KG1 (cell line): ENCODE measurements at places on chromosomes 6 and 20.

DNA sequence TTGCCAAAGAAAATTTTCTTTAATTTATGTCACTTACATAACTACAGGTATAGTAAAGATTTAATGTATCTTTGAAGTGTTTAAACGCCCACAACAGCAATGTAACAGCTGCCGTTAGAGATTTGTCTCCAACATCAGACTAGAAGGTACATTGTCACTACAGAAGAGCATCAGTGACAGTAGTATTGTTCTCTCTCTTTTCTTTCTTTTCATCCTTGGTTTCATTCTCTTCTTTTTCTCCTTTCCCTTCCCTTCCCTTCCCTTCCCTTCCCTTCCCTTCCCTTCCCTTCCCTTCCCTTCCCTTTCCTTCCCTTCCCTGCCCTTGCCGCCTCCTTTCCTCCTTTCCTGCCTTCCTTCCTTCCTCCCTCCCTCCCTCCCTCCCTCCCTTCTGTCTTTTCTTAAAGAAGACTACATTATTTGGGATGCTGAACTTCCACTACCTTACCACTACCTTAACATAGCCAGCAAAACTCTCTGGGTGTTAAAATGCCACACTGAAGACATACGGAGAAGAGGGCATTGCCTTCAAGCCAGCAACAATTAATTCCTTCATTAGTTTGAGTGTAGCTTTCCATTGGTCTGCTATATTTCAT, 663.9 kb downstream of the DOK5 start:
- DNase-seq, result no peak

- DNase-seq, result no peak
These were observed 25.0 kb downstream of the ANGPT4 start for GRCh38 chr20:891058-891705.

GRCh38 chr20:49583669-49584417, 15.9 kb upstream of the PTGIS start:
- DNase-seq, result no peak

GRCh38 chr6:30481211-30481964, 7.9 kb upstream of the HLA-E start:
- DNase-seq, result no peak

DNA sequence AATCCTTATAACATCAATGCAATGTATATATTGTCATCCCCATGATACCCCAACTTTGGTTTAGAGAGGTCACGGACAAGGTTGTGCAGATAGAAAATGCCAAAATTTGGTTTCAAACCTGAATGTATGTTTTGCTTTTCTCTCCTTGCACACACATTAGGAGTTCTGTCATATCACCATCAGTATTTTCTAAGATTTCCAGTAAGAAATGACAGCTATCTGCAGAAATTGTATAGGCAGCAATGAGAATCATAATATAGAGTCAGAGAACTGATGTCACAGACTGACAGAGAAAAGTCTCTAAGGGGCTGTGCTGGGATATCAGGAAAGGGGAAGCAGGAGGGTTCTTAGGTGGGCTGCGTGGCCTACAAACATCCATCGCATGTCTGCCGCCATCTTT, 140.0 kb downstream of the AKAP7 start:
- DNase-seq, result no peak

DNA sequence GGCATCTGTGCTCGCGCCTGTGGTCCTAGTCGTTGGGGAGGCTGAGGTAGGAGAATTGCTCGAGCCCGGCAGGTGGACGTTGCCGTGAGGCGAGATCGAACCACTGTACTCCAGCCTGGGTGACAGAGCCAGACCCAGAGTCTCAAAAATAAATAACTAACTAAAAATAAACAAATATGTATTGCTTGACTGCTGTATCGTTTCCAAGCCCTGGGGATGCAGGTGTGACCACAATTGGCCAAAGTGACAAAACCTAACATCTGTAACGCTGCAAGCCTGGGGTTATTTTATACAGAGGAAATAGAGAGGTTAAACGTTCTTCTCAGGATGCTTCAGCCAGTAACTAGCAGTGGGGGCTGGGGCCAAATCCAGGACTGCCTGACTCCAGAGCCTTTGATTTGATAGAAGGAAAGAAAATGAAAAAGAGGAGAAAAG, 1.9 kb upstream of the SRSF3 start:
- DNase-seq, result no peak

DNA sequence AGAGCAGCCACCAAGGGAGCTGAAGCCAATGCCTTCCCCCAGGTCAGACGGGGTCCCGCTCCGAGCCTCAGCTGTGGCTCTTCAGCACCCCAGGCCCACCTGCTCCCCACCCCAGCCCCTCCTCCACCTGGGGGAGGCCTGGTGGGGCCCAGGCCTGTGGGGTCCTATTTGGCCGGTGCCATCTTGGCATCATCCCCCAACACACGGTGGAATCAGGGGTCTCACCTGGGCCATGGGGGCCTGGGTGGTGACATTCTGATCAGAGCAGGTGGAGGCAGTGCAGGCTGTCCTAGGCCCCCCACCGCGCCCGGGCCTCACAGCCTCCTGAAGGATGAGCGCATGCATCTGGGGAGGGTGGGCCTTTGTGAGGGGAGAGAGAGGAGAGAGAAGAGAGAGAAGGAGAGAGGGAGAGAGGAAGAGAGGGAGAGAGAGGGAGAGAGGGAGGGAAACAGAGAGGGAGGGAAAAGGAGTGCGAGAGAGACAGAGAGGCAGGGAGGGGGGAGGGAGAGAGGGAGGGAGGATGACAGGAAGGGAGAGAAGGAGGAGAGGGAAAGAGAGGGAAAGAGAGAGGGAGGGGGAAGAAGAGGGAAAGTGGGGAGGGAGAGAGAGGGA, 23.9 kb upstream of the RBBP8NL start:
- no peak for DNase-seq

- no peak for DNase-seq
These were observed 190.0 kb downstream of the UBE3D start for GRCh38 chr6:82875573-82876185.

GRCh38 chr20:40359131-40359912, 329.7 kb downstream of the MAFB start:
- DNase-seq, result no peak

GRCh38 chr6:25617997-25618396, 34.0 kb upstream of the SCGN start:
- DNase-seq, result no peak

DNA sequence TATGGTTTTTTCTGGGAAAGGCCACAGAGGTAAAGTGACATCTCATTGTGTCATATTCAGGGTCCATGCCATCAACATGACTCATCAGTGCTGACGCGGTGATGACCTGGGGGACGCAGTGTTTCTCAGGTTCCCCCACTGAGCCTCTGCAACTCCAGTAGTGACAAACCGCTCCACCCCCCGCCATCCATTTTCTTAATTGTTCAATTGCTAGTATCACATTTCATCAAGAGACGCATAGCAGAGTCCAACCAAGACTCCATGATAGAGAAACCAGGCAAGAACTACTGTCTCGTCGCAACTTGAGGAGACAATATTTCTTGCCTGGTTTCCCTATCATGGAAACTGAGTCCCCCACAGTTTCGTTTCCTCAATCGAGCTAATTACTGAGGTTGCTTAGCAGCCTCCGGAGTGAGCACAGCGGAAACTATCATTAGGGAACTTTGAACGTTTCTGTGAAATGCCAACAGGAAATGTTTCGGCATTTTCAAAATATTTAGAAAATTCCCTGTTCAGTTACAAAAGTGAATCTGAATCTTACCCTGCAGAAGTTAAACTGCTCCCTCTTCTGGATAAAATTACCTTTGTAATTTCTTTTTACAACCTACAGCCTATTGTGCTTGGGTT, 12.2 kb upstream of the SERPINB1 start:
- no peak for DNase-seq

DNA sequence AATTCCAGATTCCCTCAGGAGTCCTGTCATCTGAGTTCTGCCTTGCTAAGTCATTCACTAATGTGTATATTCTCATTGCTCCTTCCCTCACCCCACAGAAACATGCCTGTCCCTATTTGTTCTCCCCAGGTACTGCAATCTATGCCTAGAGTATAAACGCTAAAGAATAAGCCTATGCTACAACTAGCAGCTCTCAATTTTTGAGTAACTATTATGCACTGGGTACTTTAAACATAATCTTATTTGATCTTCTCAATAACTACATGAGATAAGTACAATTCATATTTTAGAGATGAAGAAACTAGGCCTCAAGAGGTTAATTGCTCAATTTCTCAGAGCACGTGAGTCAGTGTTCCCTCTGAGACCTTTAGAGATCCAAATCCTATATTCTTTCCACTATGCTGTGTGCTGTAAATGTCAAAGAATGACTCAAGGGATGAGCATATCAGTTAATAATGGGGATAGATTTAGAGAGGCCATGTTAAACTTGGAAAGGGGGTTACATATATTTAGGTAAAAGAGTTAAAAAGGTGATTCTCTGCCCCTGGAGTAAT, 423.8 kb upstream of the ADGRB3 start:
- no peak for DNase-seq

GRCh38 chr6:34973547-34974248, 84.6 kb downstream of the ANKS1A start:
- no peak for DNase-seq

DNA sequence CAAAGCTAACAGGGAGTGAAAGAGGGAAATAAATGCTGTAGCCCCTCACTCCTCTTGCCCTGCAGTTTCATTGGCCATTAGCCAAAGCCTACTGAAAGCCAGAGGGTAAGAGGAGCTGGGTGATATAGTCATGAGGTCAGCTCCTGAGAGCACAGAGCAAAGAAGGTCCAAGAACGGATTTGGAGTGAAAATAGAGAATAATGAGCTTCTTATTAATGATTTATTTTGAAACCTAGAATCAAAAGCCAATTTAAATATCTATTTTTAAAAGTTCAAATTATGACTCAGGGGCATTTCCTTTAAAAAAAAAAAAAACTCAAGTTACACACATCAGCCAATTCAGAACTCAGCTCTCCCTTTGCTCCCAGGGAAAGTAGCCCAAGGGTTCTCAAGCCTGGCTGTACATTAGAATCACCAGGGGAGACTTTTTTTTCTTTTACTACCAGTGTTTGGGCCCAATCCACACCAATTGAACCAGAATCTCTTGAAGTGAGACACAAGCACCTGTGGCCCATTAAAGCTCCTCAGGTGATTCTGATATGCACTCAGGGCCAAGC, 79.1 kb downstream of the SNAP25 start:
- no peak for DNase-seq

DNA sequence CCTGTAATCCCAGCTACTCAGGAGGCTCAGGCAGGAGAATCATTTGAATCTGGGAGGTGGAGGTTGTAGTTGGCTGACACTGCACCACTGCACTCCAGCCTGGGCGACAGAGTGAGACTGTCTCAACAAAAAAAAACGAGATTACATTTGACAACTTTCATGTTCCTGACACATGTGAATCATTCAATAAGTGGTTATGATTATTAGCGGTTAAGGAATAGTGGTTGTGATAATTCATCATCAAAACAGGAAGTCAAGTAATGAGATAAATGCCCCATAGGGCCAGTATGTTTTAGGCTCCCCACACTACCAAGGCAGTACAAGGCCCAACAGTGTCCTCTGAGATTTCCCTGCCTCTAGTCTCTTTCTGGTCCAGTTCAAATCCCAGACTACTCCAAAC, 2.5 kb downstream of the HDDC2 start:
- no peak for DNase-seq

GRCh38 chr6:53095716-53096115, 30.5 kb downstream of the FBXO9 start:
- no peak for DNase-seq

DNA sequence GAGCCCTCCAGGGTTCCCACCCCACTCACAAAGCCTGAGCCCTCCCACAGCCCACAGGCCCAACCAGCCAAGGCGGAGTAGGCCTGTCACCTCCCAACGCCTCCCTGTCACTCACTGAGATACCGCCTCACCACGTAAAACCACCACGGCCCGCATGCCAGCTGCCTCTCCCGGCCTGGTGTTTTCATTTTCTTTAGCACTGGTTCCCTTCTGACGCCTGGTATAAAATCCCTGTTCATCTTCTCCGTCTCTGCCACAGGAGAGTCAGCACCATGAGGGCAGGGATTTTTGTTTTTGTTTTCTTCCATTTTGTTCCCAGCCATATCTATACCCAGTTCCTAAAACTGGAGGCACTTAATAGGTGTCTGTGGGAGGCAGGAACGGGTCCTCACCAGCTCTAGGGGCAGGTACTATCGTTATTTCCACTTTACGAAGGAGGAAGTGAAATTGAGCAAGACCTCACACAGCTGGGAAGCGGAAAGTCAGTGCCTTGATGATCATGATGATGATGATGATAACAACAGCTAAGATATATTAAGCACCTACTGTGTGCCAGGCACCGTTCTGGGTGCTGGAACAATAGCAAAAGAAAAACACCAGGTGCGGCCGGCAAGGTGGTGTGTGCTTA, 58.6 kb downstream of the SNAI1 start:
- DNase-seq, result no peak

- peak; percentile 5 for DNase-seq
These were observed 31.6 kb upstream of the LAMA4 start for GRCh38 chr6:112286010-112286409.

DNA sequence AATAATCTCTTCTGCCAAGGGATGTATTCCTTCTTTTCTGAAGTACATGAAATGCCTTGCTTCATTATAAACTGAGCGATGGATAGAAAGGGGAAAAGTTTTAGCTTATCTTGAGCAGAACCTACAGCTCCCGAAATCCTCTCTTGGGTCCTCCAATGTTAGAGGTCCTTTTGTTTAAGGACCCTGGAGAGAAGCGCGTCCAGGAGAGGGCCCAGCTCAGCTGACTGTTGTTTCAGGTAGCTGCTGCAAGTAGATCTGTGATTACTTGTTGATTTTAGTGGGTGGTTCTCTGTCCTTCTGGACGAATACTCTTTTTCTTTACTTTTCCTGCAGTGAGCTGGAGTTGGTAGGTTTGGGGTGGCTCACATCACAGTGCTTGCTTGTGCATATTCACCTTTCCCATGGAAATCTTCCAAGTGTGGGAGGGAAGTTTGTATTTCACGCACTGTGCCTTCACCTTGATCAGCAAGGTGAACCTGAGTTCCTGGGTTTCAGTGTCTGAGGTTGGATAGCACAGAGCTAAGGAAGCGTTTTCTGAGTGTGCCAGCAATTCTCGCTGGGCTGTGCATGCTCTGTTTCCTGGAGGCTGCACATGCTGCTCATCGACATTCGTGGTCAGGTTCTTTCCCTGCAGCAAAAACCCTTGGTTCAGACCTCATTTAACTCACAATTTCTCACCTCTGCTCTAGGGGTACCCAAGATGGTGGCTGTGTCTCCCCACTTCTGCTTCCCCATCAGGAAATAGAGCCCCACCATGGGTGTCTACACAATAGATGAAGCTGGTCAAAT, 176.3 kb downstream of the JARID2 start:
- DNase-seq, result no peak

- peak; percentile 32 for DNase-seq
These were observed 19.5 kb downstream of the LRRN4 start for GRCh38 chr20:6034134-6034969.

- no peak for DNase-seq
These were observed 2.7 kb downstream of the OSTM1 start for GRCh38 chr6:108071736-108072276.

- no peak for DNase-seq
These were observed 485.8 kb upstream of the PTCHD4 start for GRCh38 chr6:48596830-48597229.

GRCh38 chr6:33123732-33124524, 48.1 kb downstream of the HLA-DPB1 start:
- DNase-seq, result peak; percentile 15
